Activated CD4-positive, alpha-beta memory T cell treated with anti-CD3 and anti-CD28 coated beads for 36 hours (primary cell): ENCODE measurements at places on chromosomes 16 and 17. TPM values are rescaled to one million over a fixed set of nuclear protein-coding genes. Genes with fewer than 3 reads are reported as not detected.

Gene MAP2K6
- 2.2 TPM for total RNA-seq

Gene SLC43A2
- total RNA-seq: 2.2 TPM

Gene KRT9
- not detected for total RNA-seq

DNA sequence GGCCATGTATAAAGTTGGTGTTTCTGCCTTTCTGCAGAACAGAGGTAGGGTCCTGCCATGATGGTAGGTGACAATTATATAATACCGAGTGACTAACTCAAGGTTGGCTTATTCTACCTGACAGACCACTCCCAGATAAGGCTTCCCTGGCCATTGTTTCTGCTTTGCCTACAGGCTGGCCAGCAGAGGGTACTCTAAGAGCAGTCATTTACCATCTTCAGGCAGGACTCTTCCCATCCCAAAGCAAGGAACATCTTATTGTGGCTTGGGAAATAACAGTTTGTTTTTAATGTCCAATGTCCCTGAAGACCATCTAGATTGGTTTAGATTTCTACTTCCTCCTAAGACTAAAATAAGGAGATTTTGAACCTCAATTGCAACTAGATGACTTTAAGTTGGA lies 74.1 kb downstream of the SNX11 start:
- no peak for DNase-seq
